ENCODE measurements at places on chromosomes 16 and 17. TPM values are rescaled to one million over a fixed set of nuclear protein-coding genes. Genes with fewer than 3 reads are reported as not detected.

The VTN gene
- total RNA-seq = not detected

DNA sequence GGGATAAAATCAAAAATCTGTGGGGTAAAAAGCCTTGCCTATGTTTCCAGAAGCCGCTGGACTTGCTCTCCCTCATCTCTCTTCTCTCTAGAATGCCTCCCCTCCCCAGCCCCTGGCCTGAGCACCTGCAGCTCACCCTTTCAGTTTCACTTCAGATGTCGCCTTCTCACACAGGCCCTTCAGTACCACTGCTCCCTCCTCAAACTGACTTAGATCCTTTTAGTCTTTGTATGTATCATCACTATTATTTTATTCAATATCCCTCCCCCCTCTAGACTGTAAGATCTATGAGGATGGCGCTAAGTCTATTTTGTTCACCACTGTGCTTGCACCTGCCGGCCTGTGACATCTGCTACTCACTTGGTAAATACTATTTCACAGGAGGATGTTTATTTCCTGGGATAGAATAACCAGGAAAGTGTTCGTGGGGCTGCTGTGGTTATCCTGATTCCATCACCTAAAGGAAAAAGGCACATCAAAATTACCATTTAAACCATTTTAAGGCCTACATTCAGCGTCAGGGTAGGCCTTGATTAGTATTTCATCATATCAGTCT lies 122.3 kb downstream of the MRTFB start:
- H3K27ac ChIP-seq = no peak overlapping the region
- no peaks in the 10 kb centered on the region for H3K4me1 ChIP-seq
- no peaks in the 10 kb centered on the region for H3K27me3 ChIP-seq
- no peak overlapping the region for H3K4me3 ChIP-seq
- DNase-seq = no peak

- peaks cover 16% of the 10 kb centered on the region for H3K27me3 ChIP-seq
- H3K27ac ChIP-seq = no peak overlapping the region
- no peaks in the 10 kb centered on the region for H3K36me3 ChIP-seq
- peaks cover 26% of the 10 kb centered on the region for H3K4me1 ChIP-seq
- H3K4me3 ChIP-seq = no peak overlapping the region
- no peak for DNase-seq
Observed at GRCh38 chr17:42185621-42185930, 324 bp upstream of the HCRT start.

The CLDN6 gene
- total RNA-seq = under 0.01 TPM

DNA sequence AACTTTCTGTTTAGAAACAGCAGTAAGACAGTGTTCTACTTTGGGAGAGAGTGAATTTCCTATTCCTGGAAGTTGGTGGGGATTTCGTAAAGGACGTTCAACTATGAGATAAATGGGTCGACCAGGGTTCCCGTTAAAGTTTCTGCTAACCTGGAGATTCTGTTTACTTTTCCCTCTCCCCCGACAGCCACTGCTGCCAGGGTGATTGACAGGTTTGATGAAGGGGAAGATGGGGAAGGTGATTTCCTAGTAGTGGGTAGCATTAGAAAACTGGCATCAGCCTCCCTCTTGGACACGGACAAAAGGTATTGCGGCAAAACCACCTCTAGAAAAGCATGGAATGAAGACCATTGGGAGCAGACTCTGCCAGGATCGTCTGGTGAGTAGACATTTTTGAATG lies 1.3 kb downstream of the AATF start:
- DNase-seq = no peak
- peak overlapping the region; percentile 81 for H3K27ac ChIP-seq
- peaks cover 36% of the 10 kb centered on the region for H3K36me3 ChIP-seq
- H3K4me1 ChIP-seq = peaks cover 15% of the 10 kb centered on the region
- H3K27me3 ChIP-seq = peaks cover 32% of the 10 kb centered on the region

The NOG gene
- 1.2 TPM for total RNA-seq

GRCh38 chr16:25006504-25007056 lies 8.6 kb downstream of the ARHGAP17 start:
- H3K4me1 ChIP-seq = peaks cover 57% of the 10 kb centered on the region
- peaks cover 5% of the 10 kb centered on the region for H3K36me3 ChIP-seq
- DNase-seq = no peak

- no peak overlapping the region for H3K27ac ChIP-seq
- H3K27me3 ChIP-seq = no peaks in the 10 kb centered on the region
- no peaks in the 10 kb centered on the region for H3K36me3 ChIP-seq
- no peaks in the 10 kb centered on the region for H3K4me1 ChIP-seq
Observed at GRCh38 chr16:47965439-47965838, 190.4 kb downstream of the ABCC12 start.

GRCh38 chr16:57094911-57095310 lies 2.5 kb downstream of the CPNE2 start:
- no peaks in the 10 kb centered on the region for H3K36me3 ChIP-seq
- no peak overlapping the region for H3K27ac ChIP-seq
- peaks cover 15% of the 10 kb centered on the region for H3K4me1 ChIP-seq
- H3K4me3 ChIP-seq = no peak overlapping the region
- no peaks in the 10 kb centered on the region for H3K27me3 ChIP-seq
- peak; percentile 91 for DNase-seq

The KRTAP4-12 gene
- not detected for total RNA-seq

DNA sequence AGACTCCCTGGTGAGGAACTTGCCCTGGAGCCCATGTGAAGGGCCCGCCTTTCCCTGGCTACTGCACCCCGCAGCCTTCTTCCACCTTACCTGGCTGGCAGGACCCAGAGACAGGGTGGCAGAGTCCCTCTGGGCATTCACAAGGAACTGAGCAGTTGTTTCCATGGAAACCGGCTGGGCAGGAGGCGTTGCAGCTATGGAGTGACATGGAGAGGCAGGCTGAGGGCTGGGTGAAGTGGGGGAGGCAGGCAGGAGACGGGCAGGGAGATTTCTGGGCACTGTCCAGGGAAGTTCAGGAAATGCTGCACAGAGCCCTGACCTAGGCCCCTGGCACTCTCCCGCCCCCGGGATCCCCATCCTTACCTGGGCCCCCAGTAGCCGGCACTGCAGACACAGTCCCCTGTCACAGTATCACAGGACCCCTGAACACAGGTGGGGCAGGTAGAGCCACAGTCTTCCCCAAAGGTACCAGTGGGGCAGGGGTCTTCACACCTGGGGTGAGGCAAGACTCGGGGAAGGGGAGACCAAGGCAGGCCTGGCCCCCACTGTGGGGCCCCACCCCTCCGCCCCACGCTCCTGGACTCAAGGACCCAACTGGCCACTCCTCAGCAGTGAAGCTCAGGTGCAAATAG lies 5.9 kb downstream of the SCARF1 start:
- no peaks in the 10 kb centered on the region for H3K27me3 ChIP-seq
- no peak overlapping the region for H3K27ac ChIP-seq
- H3K4me3 ChIP-seq = no peak overlapping the region
- peaks cover 8% of the 10 kb centered on the region for H3K4me1 ChIP-seq

DNA sequence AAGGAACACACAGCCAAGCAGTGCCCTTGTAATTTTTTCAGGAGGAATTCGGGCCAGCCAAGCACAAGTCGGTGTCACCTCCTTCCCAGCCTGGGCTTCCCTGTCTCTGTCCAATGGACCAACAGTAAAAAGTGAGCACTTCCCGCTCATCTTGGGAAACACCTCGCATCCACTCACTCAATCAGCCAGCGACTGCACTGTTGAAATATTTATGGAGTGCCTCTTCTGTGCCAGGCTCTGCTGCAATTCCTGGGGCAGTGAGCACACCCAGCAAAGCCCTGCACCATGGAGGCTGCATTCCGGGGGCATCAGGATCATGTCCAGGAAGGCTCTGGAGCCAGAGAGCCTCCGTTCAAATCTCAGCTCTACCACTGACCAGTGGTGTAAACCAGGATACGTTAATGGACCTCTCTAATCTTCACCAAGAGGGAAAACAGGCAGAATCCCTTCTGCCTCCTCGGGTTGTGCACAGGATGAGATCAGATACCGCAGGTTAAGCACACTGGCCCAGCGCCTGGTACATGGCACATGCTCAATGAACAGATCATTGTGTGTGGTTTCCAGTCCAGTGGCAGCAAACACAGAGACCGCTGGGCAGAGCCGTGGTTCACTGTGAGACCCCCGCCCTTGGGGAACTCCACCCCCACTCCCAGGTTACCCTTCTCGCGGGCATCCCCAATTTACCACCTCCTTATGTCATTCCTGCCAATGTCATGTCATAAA lies 194.3 kb downstream of the ZNF423 start:
- no peaks in the 10 kb centered on the region for H3K36me3 ChIP-seq
- H3K4me1 ChIP-seq = peaks cover 6% of the 10 kb centered on the region
- DNase-seq = peak; percentile 71
- no peak overlapping the region for H3K27ac ChIP-seq
- no peaks in the 10 kb centered on the region for H3K27me3 ChIP-seq
- H3K4me3 ChIP-seq = no peak overlapping the region

DNA sequence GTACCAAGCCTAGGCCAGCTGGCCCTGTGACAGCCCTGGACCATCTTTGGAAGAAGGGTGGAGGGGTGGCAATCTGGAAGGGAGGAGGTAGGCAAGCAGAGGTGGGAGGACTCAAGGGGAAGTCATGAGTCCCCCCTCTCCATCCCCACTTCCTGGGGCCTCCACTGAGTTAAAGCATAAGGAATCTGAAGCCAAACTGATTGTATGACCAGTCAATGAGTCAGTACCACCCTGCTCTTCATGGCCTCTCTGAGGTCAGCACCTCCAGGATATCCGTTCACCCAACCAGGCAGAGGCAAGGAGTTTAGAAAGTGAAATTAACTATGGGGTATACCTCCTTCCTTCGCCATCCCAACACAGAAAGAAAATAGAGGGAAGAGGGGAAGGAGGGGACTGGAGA lies 272.7 kb downstream of the SOX9 start:
- H3K27ac ChIP-seq = peak overlapping the region; percentile 58
- no peaks in the 10 kb centered on the region for H3K36me3 ChIP-seq
- DNase-seq = peak; percentile 95
- H3K27me3 ChIP-seq = no peaks in the 10 kb centered on the region
- peak overlapping the region; percentile 10 for H3K4me3 ChIP-seq

The EVPLL gene
- total RNA-seq = not detected

The SOST gene
- not detected for total RNA-seq

The ST6GALNAC2 gene
- 0.59 TPM for total RNA-seq

DNA sequence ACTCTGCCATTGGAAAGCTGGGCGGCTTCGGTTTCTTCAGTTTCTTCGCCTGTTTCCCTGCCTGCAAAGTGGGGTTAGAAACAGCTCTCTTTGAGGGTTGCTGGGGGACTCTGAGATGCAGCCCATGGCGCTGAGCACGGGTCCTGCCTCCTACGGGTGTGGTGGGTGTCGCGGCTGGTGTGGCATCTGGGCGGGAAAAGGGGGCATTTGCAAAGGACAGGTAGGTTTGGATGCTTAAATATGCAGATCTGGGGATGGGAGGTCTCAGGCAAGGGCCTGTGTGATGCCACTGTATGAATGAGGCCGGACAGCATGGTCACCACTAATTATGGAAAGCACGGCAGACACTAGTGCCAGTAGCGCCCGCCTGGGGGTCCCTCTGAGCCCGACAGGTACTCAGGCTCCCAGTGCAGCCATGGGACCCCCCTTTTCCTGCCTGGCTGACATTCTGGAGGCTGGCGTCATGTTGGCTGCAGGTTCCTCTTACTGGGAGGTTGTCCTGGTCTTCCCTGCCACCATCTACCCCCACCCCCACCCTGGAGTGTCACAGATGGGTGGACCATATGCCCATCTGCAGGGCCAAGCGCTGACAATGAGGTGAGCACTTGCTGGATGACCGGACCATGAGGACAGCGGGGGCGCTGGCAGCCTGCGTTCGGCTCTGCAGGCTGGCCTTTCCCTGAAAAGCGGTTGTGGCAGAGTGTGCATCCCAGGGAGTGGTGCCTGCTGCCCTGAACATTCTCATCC lies 237.7 kb downstream of the SEC14L1 start:
- H3K27me3 ChIP-seq = no peaks in the 10 kb centered on the region
- peak; percentile 69 for DNase-seq
- peaks cover 63% of the 10 kb centered on the region for H3K4me1 ChIP-seq
- no peaks in the 10 kb centered on the region for H3K36me3 ChIP-seq

DNA sequence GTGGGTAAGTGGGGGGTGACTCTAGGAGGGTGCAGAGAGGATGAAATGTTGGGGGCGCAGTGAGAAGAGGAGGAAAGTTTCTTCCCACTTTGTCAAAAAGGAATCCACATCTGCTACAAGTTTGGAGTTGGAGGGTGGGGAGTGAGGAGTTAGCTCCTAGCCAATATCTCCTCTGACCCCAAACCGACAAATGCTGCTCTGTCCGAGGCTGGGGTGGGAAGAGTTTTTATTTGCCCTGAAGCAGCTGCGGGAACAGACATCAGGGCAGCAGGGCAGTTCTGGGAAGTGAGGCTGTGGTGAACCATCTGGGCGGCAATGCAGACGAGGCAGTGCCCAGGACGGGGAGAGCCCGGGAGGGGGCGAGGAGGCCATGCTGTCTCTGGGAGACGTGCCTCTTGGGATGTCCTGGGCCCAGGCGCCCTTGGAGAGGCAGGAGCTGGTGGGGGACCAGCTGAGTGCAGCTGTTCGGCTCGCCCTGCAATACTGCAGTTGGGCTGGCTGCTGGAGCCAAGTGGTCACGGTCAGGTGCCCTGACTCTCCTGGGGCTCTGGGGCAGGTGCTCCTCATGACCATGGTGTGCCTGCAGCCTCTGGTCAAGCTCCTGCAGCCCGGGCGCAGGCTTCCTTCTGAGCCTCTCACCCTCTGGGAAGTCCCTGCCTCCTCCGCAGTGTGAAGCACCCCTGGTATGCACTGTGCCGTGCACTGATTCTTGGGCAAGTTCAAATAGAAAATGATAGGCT lies 6.4 kb upstream of the SOCS3 start:
- peak overlapping the region; percentile 66 for H3K27ac ChIP-seq
- H3K36me3 ChIP-seq = no peaks in the 10 kb centered on the region
- no peaks in the 10 kb centered on the region for H3K27me3 ChIP-seq
- DNase-seq = peak; percentile 88

The PRR11 gene
- 418 TPM for total RNA-seq

GRCh38 chr17:79501910-79502309 lies 108.9 kb downstream of the RBFOX3 start:
- no peak overlapping the region for H3K27ac ChIP-seq
- no peaks in the 10 kb centered on the region for H3K27me3 ChIP-seq
- no peaks in the 10 kb centered on the region for H3K4me1 ChIP-seq

The PVALEF gene
- not detected for total RNA-seq

- no peaks in the 10 kb centered on the region for H3K36me3 ChIP-seq
- DNase-seq = no peak
- no peaks in the 10 kb centered on the region for H3K4me1 ChIP-seq
- peaks cover 13% of the 10 kb centered on the region for H3K27me3 ChIP-seq
- no peak overlapping the region for H3K27ac ChIP-seq
Observed at GRCh38 chr16:71537643-71538042, 11.4 kb downstream of the CHST4 start.

Data from osteoblast (primary cell).